GM13976 (cell line): ENCODE measurements at places on chromosomes 3 and 15.

- DNase-seq = no peak
Observed at GRCh38 chr15:97791824-97792792, 168.4 kb upstream of the ARRDC4 start.

GRCh38 chr3:104909198-104909597, 457.5 kb upstream of the ALCAM start:
- no peak for DNase-seq

DNA sequence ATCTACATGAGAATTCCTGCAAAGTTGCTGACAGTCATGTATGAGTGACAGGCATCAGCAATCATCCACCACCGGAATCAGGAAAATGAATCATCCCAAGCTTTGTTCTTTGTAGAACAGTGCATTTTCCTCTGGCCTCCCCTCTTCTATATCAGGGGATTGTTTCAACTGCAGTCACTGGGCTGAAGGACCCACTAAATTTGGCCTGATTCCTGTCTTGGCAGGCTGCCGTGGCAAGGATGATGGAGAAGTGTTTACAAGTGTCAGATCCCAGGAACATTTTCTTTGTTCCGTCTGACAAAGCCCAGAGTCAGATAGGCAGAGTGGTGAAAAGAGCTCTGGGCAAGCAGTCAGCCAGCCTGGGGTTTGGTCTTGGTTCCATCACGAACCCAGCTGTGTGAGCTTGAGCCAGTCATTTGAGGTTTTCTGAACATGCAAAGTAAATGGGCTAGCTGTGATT, 175.1 kb upstream of the TSC22D2 start:
- no peak for DNase-seq

DNA sequence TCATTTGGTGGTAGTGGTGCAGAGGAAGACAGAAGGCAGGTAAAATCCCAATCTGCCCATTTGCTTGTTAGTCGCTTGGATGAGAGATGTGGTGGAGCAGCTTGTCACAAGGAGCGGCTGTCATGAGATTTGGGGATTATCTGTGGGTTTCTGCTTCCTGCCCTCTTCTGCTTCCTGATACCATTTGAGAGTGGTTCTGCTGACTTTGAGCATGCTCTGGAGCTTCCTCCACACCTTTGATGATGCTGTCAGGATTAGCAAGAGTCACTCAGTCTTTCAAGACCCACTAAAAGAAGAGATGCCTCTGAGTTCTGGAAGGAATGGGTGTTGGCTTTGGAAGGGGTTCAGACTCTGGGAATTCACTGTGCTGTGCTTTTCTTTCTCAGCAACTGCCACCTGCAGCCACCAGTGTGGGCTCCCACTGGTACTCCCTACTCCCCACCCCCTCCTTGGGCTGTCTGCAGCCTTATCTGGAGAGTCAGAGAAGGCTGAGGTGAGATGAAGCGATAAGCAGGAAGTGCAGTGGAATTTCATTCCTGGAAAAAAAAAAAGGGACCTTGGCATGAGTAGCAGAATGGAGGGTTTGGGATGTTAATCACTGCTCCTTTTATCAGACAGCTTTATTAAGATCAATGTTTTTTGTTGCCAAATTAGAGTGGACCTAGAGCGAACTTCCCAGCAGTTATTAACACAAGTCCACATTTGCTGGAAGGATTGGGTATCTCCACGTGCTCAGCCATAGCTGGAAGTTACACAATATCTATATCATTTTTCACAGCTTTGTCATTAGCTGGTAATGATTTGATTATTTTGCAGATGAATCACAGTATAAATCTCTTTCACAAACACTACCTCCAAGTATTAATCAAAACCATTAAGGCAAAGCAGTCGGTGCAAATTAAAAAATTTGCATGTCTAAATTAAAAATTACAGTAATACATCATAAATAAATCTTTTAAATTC, 233.0 kb upstream of the SATB1 start:
- DNase-seq = no peak

DNA sequence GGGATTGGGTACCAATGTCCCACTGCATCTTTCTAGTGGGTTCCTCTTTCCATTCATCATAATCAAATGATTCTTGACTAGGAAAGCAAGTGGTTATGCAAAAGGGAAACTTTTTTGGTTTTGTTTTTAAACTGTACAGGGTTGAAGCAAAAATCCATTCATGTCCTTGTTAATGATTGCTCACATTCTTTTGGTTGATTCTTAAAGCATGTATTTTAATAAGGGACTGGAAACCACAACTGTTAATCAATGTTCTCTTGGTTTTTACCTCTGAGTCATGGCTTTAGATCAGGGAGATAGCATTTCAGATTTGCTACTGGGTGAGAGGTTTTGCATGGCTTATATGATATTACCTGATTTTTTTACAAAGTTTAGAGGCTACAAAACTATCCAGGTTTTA, 371.7 kb upstream of the RGMA start:
- no peak for DNase-seq

DNA sequence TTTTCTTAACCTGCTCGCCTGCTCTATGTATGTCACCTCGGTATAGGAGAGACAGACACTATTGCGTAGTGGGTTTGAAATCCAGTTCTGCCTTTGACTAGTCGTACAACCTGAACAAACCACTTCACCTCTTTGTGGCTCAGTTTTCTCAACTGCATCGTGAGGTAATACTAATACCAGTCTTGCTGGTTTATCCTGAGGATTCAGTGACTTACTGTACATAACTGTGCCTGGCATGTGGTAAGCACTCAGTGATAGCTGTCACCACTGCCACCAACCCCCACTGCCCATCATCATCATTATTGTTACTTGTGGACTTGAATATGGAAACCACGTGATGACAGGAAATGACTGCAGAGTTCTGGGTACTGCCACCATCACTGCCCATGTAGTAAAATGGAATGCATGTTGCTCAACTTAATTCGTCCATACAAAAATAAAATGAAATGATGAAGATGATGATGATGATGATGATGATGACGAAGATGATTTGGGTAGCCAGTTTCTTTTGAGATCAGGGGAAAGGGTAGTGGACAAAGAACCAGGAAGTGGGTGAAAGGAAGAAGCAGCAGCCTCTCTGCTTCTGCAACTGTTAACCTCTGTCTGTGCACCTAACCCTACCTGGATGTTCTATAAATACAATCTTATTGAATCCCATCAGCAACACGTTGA, 228.1 kb downstream of the FEZF2 start:
- no peak for DNase-seq

DNA sequence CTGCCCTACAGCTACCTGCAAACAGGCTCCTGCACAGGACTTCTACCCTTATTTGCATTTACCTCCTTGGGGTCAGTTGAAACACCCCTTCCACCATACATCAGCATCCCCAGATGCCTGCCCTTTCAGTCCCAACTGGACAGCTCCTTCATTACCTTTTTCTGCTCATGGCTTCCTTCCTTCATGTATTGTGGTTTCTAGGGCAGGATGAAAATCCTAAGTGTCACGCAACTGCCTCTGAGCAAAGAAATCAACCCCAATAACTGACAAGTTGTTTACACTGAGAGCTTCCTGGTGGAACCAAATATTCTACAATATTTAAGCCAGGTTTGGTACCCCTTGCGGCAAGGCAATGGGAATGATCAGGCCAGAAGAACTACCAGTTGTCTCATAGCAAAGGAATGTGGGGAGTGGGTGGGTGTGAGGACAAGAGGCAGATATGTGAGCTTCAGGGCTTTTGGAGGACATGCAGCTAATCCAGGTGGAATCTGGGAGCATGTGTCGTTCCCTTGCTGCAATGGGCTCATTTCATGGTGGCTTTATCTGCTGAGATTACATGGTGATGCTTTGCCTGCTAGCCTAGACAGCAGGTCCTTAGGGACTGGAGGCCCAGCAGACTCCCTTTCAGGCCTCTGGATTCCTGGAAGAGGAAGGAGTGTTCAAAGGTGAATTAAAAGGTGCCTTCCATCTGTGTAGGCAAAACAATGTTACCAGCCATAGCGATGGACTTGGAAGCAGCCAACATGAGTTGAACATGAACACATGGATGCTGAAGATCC, 34.9 kb downstream of the PPCDC start:
- DNase-seq = no peak

DNA sequence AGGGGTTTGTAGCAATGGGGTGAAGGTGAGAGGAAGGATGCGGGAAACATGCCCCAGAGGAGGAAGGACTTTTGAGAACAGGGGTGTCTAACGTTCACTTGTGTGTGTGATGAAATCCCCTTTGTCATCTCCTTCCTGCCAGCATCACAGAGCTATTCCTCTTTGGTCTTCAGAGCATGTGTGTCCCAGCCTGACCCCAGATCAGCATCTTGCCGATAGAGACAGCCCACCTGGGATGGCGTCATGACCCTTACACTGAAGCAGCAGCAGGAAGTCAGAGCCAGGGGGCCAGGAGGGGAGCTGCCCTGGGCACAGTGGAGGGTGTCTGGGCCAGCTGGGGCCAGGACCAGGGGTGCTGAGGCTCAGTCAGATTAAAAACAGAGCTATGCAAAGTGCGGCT, 29.9 kb upstream of the GRIP2 start:
- no peak for DNase-seq

- DNase-seq = no peak
Observed at GRCh38 chr3:81242871-81243270, 518.6 kb downstream of the GBE1 start.

GRCh38 chr3:183274609-183275008, 21.6 kb downstream of the B3GNT5 start:
- no peak for DNase-seq

GRCh38 chr3:42680271-42680670, 5.1 kb upstream of the KLHL40 start:
- DNase-seq = no peak

- no peak for DNase-seq
Observed at GRCh38 chr3:53122933-53123305, 7.3 kb downstream of the RFT1 start.

DNA sequence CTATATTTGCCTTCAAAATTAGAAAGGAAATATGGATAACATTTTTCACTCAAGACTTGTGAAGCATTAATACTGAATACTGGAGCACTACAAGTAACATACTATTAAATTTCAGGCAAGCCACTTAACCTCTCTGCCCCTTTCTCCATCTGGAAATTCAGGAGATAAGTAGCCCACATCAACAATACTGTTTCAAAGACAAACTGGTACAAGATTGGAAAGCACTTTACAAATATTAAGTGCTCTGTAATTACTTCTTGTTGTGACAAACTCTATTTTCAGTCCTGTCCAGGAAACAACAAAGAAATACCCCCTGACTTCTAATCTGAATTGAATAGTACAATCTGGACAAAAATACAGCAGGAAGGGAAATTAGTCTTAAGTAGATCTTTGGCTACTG, 49.3 kb downstream of the TMEM212 start:
- DNase-seq = no peak

DNA sequence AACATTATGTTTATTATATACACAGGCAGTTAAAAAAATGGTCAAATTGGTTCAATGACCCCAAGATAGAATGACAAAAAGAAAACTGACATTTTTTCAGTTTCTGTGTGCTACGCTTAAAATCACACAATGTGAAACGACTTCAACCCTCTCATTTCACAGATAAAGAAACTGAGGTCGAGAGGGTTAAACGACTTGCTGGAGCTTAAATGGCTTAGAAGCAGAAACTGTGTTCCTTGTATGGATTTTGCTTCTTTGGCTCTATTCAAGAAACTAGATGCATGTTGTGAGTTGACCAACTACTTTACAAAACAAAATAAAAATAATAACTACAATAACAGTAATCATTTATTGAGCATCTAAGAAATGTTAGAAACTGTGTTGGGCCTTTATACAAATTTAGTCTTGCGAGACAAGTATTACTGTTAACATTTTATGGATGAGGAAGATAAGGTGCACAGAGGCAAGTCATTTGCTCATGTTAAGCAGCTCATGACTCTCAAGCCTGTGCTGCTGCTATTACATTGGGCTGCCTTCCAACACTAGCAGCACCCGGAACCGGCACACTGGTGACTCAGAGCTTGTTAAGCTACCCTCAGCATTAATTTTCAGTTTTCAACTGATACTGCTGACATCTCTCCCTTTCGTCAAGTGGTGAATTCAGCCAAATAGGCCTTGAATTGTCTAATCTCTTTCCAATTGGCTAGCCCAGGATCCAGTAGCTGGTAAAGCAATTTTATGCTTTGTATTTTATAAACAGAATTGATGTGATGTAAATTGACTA, 487.6 kb downstream of the NAALADL2 start:
- DNase-seq = no peak

DNA sequence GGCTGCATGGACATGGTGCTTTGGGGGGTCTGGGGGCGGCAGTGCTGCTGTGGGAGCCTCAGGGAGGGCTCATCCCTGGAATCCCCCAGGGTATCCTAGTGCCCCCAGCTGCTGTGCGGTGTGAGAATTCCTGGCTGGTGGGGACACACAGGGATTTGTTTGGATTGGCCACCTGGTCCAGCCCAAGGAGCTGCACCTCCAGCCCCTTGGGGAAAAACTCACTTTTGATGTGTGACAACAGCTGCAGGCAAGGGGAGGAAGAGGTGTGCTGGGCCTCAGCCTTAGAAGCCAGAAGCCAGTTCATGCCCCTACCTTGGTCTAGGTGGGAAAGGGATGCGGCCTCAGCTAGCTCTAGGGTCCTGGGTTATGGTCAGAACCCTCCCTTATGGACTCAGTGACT, 8.4 kb upstream of the COMMD4 start:
- DNase-seq = no peak

DNA sequence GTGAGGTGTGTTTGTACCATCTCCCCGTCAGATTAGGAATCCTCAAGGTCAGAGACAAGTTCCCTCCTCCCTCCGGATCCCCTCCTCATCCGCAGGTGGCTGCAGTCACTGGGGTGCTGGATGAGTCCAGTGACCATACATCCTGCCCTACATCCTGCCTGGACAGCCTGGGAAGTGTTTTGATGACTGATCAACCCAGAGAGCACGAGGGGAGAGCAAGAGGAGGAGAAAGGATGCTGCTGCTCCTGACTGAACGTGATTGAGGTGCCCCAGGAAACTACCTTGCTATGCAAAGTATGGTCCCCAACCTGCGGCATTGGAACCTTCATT, 65.1 kb downstream of the SLC12A8 start:
- no peak for DNase-seq

- no peak for DNase-seq
Observed at GRCh38 chr15:32784581-32784980, 66.8 kb downstream of the GREM1 start.

GRCh38 chr15:69533522-69533921, 80.9 kb downstream of the RPLP1 start:
- DNase-seq = no peak

DNA sequence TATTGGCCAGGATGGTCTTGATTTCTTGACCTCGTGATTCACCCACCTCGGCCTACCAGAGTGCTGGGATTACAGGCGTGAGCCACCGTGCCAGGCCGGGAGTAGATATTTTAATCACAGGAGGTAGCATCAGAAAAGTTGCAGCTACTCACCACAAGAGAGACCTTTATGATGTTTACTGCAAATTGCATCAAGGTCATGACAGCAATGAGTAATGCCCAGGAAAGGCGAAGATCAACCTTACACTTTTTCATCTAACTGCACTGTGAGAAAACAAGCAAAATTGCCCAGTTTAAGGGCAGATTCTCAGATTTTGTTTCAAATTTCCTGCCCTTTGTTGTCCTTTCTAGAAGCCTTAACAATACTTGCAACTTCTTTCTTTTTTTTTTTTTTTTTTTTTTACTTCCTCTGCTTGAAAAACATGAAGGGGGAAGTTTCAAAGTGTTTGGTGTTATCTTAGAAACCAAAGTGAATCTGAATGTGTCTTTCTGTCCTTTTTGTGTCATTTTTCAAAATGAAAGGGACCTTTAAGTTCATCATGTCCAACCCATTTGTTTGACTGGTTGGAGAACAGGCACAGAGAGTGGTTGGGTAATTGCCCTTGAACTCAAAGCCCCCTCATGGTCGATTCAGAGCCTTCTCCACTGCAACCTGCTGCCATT, 25.0 kb downstream of the TGFBR2 start:
- DNase-seq = no peak

GRCh38 chr15:59424616-59425015, 13.4 kb upstream of the FAM81A start:
- no peak for DNase-seq
